Occipital lobe (tissue), 3 donors: ENCODE measurements at places on chromosomes 2 and 18. TPM values are rescaled to one million over a fixed set of nuclear protein-coding genes. Genes with fewer than 3 reads are reported as not detected.

The SERPINB5 gene
- not detected for total RNA-seq

The MC2R gene
- not detected for total RNA-seq

The GLI2 gene
- total RNA-seq: 2.8 TPM

The CDK15 gene
- total RNA-seq: not detected

- DNase-seq: no peak
Measured at GRCh38 chr2:219698748-219699439, 71.5 kb downstream of the SLC4A3 start.

DNA sequence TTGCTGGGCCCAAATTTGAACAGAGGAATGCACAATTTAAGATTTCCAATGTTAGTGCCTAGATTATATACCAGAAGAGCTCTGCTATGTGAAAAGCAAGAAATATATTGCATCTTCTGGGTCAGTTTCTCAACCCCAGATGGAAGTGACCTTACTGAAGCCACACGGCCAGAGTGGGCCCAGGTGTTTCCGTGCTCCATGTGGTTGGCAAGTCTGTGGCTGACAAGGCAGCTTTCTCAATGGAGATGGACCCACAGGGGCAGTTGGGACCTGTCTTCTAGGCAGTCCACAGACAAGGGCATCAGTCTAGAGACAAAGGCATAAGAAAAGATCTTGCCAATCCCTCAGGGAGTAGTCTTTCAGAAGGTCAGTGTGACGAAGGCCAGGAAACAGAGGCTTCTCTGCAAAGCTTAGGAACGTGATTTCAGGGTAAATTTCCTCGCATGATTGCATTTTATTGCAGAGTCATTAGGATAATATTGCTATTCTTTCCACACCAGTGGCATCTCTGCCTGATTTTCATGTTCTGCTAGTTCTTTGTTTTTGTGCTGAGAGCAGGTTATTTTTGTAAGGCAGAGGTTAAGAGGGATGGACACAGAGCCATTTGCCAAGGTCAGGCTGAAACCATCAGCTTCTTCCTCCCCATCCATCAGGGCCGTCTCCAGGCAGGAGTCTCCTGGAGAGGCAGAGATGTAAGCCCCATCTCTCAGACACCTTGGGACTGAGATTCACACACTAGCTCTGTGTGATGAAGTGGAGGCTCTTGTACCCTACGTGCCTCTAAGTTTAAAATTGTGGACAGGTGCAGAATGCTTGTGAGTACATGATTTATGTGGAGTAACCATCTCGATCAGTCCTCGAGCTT, 202.1 kb downstream of the ANKRD30B start:
- no peak for DNase-seq

- no peak for DNase-seq
Measured at GRCh38 chr2:167595839-167596471, 651.4 kb downstream of the STK39 start.

GRCh38 chr2:202945-203344, 60.9 kb downstream of the SH3YL1 start:
- DNase-seq: no peak

DNA sequence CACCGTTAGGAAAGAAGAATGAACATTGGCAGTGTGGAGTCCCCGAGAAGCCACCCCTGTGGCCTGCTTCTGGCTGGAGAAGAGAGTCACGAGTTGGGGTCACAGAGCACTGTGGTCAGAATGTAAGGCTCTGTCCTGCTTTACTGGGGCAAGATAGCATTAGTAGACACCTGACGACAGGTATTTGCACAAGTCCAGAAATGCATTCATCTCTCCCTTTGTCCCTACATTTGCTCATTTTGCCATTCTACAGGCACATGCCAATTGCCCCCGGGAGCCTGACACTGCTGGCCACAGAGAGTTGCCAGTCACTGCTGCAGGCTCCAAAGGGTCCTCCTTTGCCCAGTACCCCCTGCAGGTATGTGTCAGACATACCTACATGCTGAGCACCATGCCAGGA, 133.3 kb downstream of the SMAD2 start:
- no peak for DNase-seq

DNA sequence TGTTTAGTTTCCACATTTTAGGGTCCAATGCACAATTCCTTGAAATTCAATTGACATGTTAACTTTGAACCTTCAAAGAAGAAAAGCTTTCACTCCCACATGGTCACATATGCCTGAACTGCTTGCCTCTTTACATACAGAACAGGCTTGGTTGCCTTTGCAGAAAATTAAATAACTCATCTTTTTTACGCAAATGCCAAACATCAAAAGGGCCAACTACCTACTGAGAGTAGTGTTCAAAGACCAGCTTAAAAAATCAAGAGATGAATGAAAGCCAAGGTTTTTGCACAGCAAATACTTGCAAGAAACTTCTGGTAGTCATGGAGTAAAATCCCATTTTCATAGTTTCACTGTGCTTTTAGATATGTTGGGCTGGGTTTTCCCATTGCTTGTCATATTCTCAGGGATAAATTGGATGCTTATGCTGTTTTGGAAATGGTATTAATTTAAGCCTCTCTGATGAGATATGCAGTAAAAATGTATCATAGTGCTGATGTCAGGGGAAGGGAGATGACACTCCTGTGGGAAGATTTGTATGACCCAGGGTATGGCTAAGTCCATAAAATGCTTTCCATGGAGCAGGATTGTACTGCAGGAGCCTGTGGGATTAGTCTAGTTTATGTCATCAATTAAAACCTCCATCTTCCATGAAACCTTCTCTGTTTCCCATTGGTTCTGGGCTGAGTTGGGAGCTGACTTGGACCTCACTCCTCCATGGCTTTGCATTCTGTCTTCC, 60.6 kb upstream of the DARS1 start:
- no peak for DNase-seq

GRCh38 chr2:60552078-60552850, 1.2 kb downstream of the BCL11A start:
- DNase-seq: no peak

GRCh38 chr2:117745537-117745936, 69.0 kb upstream of the DDX18 start:
- no peak for DNase-seq

GRCh38 chr18:63142594-63143225, 176.9 kb downstream of the BCL2 start:
- no peak for DNase-seq

GRCh38 chr2:105175231-105175630, 66.3 kb upstream of the GPR45 start:
- DNase-seq: no peak

GRCh38 chr2:20378891-20379519, 28.4 kb upstream of the PUM2 start:
- peak; percentile 51 for DNase-seq

DNA sequence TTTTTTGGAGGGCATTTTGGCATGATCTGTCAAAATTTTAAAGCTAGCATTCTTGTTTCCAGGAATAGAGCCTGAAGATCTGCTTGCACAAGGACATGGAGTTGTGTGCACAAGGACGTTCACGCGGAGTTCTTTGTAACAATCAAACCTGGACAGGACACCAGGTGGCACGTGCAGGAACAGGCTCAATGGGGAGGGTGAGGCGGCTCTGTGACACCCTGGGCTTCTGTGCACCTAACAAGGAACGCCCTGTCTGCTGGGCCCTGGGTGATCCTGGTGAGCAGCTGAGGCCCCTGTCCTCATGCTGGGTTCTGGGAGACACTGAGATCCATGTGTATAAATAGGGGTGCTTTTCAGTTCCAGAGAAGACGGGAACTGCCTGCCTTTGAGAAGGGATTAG, 93.1 kb upstream of the PXDN start:
- no peak for DNase-seq

DNA sequence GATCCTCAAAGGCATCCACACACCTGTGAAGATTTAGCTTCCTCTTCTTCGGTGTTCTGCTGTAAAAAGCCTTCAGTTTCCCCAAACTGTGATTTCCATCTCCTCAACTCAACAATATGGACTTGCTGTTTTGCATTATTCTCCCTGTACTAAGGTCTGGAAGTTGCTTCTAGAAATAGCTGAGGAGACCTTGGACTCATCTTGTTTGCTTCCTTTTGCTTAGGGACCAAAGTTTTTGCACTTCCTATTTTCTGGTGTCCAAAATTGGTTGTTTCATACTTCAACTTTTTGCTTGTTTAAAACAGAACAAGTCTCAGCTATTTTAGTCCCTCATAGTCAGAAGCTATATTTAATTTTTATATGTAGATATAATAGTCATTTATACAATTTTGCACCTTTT, 201.9 kb upstream of the COPS8 start:
- DNase-seq: no peak

DNA sequence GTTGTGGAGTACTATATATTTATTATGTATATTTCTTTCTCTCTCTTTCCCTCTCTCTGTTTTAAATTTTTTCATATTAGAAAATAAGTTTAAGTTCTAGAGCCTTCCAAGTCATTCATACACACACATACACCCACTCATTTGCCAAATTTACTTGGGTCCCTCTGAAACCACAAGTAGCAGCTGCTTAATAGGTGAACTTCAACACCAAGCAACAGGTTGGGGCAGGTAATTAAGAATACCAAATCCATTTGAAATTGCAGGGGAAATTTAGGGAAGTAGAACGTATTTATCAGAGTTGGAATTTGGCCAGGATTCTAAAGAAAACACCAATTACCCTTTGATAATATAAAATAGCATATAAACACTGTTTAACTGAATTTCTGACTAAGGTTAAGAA, 75.0 kb upstream of the RBBP8 start:
- no peak for DNase-seq

DNA sequence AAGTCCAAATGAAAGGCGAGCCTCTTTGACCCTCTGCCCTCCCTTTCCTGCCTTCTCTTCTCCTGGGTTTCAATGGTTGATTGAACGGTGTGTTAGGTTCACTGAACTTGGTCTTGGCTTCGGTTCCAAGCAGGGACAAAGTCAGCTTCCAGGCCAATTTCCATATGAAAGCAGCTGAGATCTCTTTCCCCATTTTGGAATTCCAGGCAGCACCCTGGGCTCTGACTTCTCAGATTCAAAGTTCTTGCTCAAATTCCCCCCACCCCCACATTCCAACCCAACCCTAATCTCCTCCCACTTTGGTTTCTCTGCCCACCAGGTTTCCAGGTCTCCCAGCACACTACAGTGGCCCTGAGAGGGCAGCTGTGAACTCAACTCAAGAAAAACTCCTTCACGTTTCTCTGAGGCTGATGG, 231.0 kb downstream of the INSIG2 start:
- DNase-seq: no peak
